ENCODE measurements at places on chromosomes 16 and 17.

GRCh38 chr16:85329059-85329812 lies 217.0 kb upstream of the CIBAR2 start:
- DNase-seq: no peak

DNA sequence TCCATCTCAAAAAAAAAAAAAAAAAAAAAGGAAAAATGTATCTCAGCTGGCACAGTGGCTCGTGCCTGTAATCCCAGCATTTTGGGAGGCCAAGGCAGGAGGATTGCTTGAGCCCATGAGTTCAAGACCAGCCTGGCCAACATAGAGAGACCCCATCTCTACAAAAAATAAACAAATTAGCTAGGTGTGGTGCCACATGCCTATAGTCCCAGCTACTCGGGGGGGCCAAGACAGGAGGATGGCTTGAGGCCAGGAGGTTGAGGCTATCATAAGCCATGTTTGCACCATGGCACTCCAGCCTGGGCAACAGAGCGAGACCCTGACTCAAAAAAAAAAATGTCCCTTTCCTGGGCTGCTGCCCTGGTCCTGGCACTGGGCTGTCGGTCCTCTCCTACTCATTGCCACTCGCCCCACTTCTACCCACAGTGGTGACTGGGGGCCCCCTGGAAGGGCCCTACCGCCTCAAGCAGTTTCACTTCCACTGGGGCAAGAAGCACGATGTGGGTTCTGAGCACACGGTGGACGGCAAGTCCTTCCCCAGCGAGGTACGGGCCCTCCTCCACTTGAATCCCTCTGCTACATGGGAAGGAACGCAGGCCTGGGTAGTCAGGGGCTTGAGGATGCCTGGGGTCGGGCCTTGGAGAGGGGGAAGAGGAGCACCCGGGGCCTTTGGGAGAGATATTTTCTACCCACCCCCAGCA lies 6.1 kb downstream of the CA7 start:
- no peak for DNase-seq

GRCh38 chr16:49456763-49457162 lies 83.2 kb downstream of the C16orf78 start:
- no peak for DNase-seq

- no peak for DNase-seq
Observed at GRCh38 chr16:13919330-13919682, 648 bp upstream of the ERCC4 start.

DNA sequence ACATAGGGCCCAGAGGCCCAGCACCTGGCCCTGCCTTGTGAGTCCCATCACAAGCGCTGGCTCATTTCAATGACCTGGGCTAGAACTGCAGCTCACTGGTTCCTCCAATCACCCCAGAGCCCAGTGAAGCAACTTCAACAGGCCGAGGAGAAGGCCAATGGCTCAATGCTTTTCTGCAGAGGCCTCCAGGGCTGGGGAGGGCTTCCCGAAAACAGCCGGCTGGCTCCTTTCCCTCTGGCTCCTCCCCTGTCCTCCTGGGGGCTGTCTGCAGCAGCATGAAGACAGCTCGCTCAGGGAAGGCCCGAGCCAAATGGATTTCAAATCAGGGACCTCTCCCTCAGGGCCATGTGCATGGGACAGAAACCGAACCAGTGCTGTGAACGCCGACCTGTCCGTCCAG lies 121.6 kb downstream of the ZNF423 start:
- no peak for DNase-seq

- no peak for DNase-seq
Observed at GRCh38 chr16:47142486-47142820, 1.3 kb downstream of the NETO2 start.

GRCh38 chr17:6279659-6280058 lies 155.3 kb downstream of the AIPL1 start:
- DNase-seq: no peak

GRCh38 chr16:64864232-64864809 lies 257.5 kb downstream of the CDH11 start:
- DNase-seq: no peak

GRCh38 chr17:35849469-35850348 lies 19.0 kb downstream of the HEATR9 start:
- DNase-seq: peak; percentile 43

GRCh38 chr17:27578718-27579085 lies 52.3 kb upstream of the LGALS9 start:
- DNase-seq: no peak

GRCh38 chr17:73938706-73939105 lies 264.8 kb upstream of the RPL38 start:
- DNase-seq: no peak

GRCh38 chr16:19883966-19884485 lies 622 bp downstream of the GPRC5B start:
- no peak for DNase-seq

DNA sequence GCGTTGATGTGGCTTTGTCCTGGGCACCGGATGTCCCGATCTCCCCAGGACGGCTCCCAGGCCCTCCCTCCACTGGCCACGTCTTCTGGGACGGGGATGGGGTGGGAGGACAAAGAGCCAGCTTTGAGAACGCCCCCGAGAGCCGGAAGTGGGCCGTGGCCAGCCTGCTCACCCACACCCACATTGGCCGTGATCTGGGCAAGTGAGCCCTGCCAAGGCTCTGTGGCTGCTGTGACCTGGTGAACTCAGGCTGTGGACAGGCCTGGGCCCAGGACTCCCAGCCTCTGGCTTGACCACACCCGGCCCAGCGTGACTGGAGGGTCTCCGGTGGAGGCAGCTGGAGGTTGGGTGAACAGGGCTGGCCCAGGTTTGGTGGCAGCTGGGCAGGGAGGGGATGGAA lies 3.3 kb downstream of the CDH15 start:
- no peak for DNase-seq

- DNase-seq: no peak
Observed at GRCh38 chr17:58373003-58373402, 21.0 kb upstream of the SUPT4H1 start.

GRCh38 chr17:38511150-38512108 lies 83.2 kb downstream of the ARHGAP23 start:
- no peak for DNase-seq

GRCh38 chr16:72241930-72242329 lies 70.0 kb upstream of the PMFBP1 start:
- no peak for DNase-seq

DNA sequence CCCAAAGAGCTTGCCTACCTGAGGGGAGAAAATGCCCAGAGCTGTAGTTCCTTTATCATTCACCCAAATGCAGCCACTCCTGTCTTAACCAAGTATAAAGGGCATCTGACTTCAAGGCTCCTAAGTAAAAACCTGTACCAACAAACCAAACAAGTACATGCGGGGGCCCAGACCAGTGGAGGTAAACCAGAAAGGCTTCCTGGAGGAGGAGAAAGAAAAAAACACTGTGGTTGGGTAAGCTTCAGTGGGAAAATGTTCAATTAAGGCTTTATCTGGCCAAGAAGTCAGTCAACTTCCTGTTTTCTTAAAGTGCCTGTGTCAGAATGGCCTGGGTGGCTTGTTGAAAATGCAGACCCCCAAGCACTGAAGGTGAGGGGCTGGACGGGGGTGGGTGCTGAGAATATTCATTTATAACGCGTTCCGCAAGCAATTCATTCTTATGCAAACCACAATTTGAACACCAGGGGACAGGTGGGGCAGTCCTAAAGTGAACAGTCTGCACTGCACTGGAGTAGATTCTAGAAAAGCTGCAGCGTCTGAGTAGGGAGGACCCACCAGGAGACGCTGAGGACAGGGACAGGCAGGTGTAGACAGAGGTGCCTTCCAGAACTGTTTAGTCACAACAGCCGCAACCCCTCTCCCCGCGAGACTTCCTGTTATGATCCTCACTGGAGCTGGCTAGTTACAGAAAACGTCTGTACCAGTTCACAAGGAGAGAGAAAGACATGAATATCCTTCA lies 467.1 kb downstream of the SOX9 start:
- DNase-seq: no peak

GRCh38 chr17:12928736-12929135 lies 89.1 kb downstream of the ELAC2 start:
- DNase-seq: no peak

DNA sequence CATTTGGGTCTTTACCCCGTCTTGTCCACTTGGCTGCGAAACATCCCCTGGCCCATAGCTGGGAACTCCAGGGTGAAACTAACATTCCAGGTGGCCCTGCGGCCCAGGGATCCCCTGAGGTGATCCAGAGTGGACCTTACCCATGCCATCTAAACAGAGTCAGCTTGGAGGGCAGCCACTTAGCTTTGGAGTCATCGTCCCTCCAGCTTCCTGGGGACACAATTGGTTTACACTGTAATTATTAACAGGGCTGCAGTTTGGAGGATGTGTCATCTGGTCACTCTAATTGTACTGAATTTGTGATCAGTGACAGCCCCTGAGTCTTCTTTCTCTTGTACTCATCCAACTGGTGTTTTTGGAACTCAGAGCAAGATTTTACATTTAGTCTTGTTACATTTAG lies 149.9 kb downstream of the ENGASE start:
- no peak for DNase-seq

DNA sequence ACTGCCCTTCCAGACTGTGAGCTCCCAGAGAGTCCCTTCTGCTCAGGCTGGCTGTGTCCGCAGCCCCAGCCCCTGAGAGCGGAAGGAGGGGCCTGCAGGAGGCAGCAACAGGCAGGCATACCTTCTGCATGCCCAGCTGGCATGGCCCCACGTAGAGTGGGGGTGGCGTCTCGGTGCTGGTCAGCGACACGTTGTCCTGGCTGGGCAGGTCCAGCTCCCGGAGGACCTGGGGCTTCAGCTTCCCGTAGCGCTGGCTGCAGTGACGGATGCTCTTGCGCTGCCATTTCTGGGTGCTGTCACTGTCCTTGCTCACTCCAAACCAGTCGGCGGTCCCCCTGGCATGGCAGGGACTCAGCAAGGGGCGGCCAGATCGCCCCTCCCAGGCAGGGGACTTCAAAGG lies 9.0 kb downstream of the RHBDF1 start:
- DNase-seq: no peak

DNA sequence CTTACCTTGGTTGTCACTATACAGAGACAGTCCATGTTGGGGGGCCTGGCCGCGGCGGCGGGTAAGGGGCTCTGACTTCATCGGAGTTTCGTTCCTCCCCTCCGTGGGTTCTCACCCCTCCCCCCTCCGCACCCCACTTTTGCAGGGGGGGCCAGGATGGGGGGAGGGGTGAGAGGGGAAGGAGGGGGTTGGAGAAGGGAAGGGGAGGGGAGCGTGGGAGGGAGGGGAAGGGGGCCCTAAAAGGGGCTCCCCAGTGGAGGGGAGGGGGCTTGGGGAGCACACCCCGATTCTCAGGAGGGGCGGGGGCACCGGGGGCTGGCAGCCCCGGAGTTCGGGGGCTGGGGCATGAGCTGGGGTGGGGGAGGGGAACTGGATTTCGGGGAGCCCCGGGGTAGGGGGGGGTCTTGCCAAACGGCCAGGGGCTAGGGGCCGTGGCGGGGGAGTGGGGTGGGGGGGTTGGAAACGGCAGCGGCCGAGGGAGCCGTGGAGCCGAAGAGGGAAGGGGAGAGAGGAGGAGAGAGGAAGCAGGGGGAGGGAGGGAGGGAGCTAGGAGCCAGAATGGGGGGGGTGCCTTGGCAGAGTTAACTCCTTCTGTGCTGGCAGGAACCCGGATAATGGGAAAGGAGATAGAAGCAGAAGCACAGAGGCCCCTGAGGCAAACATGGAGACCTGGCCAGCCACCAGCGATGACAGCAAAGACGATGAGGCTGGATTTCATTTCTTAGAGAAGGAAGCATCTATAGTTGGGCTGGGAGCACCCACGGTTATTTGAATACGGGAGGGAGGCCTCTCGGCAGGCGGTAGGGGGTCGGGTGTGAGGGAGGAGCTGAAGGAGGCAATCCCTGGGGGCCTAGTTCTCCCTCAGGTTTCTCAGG lies 2.3 kb downstream of the DLG4 start:
- no peak for DNase-seq

DNA sequence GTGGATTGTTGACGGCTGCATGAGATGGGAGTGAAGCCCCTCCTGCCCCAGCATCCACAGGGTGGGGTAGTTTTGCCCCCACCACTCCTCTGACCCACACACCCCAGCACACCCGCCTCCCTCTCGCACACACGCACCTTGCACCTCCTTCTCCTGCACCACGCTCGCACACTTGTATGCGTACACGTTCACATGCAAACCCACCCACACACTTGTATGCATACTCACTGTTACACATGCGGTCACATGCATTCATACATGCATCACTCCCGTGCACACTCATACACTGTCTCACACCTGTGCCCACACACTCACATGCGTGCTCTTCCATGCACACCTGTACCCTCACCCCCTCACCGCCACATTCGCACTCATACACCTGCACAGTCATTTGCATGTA lies 70.5 kb upstream of the CIBAR2 start:
- DNase-seq: no peak

DNA sequence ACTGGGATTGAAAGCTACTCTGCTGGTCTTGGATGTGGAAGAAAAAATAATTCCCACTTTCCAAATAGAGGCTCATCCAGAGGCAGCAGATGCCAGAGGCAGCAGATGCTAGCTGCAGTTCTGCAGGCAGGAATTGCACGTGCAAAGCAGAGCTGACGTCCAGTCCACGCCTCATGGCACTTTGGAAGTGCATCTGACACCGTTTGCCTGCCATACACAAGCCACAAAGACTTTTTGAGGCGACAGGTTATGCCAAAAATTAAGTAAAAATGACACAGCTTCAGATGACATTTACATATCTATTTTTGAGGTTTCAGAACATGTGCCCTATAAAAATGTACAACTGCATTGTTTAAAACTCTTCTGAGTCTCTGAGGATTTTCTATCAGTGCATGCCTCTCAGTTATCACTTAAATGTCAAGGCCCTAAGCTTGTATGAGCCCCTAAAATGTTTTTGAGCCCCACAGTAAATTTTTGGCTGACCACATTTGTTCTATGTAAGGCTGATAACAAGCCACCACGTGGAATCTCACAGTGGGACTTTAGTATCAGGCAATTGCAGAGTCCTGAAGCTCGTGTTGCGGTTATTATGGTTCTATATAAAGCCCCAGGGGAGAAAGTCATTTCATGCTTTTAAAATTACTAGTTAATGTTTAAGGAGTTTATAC lies 239.2 kb downstream of the PRKCA start:
- DNase-seq: no peak

DNA sequence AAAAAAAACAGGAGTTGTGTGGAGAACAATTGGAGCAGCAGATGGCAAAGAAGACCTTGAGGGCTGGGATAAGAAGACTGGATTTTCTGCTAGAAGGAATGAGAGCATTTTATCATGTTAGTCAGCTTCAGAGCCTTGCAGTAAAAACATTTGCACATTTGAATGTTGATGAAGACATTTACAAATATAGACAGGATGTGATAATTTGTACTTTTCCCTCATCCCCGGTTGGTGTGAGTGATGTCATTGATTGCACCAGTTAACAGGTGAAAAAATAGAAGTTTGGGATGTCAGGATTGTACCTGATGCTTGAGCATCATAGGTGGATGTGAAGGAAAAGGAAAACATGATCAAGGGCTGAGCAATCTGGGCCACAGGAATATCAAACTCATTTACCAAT lies 22.6 kb upstream of the MAPK3 start:
- no peak for DNase-seq

- no peak for DNase-seq
Observed at GRCh38 chr17:50954641-50955121, 88.5 kb upstream of the TOB1 start.

GRCh38 chr17:15442311-15443180 lies 24.9 kb downstream of the CDRT4 start:
- no peak for DNase-seq

GRCh38 chr17:46733837-46734475 lies 84.5 kb downstream of the WNT3 start:
- DNase-seq: no peak

- DNase-seq: peak; percentile 91
Observed at GRCh38 chr17:76501018-76501826, at the start of gene RHBDF2. TSS of gene RHBDF2 (minus strand) at chr17:76501423. CDS start at chr17:76481524, 19,899 bp downstream.

- DNase-seq: no peak
Observed at GRCh38 chr16:11180489-11180888, 75.5 kb downstream of the SOCS1 start.

GRCh38 chr16:75566758-75567255 lies 628 bp downstream of the GABARAPL2 start:
- DNase-seq: no peak
